Activated T-helper 1 cell treated with Interleukin-2 at 50 U/mL for 16 hours (primary cell): ENCODE measurements at places on chromosomes 1 and 21.

GRCh38 chr1:119294722-119295121, 73.9 kb upstream of the HAO2 start:
- no peak for DNase-seq

DNA sequence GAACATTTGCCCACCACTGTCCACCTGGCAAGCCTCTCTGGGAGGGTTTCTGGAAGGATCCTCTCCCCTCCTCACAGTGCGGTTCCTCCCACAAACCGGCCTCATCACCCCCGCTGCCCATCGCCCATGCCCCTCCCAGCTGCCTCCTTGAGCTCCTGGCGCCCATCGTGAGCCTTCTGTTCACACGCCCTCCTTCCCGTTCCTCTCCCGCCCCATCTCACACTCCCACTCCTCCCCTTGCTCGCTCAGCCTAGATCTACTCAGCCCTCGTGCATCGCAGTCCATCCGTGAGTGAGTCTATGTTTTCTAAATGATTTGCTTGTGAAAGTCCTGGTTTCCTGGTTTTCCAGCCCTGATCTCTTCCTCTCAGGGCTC, 119.1 kb upstream of the C1orf174 start:
- no peak for DNase-seq

DNA sequence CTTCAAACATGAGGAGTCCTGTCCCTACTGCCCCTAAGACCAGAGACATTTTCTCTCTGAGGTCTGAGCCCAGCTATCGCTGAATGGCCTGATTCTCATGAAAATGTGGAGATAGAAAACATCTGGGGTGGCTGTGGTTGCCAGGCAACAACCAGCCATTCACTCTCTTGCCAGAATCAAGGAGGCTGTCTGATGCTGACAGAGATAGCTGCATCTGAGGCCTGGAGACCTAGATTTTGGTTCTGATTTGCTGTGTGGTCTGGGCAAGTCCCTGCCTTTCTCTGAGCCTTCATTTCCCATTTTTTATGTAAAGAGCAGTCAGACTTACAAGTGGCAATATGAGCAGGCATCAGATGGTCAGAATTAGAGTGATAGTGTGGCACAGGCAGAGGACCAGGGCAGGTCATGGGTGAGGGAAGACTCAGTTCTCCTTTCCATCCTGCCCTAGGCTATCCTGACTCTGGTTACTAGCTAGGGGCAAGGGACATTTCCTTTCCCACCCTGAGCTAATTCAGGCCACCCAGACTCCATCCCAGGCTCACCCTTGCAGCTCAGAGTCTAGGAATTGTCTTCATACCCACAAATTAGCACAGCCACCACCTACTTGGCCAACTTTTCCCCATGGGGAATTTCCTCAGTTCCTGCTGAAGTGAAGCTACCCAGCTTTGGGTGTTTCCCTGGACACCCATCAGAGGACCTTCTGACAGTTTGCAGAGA, 20.0 kb upstream of the RNF19B start:
- no peak for DNase-seq

DNA sequence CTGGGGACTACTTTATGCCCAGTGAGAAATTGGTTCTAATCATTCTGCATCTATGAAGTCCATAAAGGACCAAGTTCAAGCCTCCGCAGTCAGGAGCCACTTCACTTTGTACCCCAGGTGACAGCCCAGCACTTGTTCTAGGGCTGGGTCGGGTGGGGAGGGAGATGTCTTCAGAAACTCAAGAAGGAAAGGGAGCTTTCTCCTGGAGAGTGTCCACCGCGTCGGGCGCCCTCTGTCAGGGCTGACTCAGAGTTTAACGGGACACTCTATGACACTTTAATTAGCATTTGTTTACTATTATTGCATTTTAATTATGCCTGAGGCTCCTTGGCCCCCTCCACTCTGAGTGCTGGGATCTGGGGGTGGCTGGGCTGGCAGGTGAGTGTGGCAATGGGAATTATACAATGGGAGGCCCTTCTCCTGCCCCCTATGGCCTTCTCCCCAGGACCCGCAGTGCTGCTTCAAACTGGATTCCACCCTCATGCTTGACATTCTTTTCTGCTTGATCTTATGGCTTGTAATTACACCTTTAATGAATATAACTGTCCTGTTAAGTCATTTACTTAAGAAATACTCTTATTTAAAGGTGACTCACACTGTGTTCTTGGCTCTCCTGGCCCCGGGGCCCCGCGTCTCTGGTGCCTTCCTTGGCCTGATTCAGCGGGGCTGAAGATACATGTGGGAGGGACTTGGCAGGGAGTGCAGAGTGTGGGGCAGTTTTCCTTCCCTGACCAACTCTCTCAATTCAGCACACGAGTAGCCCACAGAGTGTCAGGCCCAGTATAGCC, 136.6 kb downstream of the PLXNA2 start:
- DNase-seq, result no peak

- DNase-seq, result no peak
Measured at GRCh38 chr21:34200288-34200905, 127.0 kb downstream of the MRPS6 start.

GRCh38 chr1:211800925-211801607, 29.5 kb downstream of the LPGAT1 start:
- no peak for DNase-seq

GRCh38 chr1:240099748-240100147, 8.1 kb downstream of the FMN2 start:
- DNase-seq, result no peak

DNA sequence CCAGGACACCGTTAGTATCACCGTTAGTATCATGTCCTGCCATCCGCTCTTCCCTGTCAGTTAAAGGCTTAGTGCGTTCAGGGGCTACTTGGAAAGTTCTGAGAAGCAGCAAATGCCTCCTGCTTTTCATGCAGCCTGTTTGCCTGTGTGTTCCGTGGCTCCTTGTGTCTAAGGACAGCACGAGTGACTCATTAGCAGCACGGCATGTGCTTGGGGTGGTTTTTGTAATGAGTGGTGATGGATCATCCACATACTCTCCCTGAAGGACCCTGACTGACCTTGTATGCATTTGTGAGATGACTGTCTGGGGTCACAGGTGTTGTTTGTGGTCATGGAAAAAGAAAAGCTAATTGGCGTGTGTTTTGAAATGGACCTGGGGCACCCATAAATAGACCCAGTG, 221.9 kb downstream of the PBX1 start:
- no peak for DNase-seq

GRCh38 chr1:5099558-5099957, 445.1 kb downstream of the AJAP1 start:
- no peak for DNase-seq

DNA sequence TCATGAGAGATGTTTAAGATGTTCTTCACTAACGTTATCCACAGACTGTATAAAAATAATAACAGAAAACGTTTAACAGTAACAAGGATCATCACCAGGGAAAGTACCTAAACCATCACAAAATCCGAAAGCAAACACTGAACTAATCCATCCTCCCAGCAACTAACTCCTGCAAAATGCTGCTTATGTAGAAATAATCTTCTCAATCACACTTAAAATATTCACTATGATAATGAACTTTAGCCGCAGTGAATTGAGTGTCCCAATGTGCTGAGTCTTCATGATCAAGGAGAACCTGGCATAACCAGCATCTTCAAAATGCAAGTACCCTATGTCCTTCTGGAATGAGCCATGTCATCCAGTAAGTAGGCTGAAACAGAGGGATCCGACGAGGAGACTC, 166.1 kb downstream of the LTN1 start:
- DNase-seq, result no peak

GRCh38 chr1:83799594-83799993, 199.3 kb downstream of the TTLL7 start:
- DNase-seq, result no peak

DNA sequence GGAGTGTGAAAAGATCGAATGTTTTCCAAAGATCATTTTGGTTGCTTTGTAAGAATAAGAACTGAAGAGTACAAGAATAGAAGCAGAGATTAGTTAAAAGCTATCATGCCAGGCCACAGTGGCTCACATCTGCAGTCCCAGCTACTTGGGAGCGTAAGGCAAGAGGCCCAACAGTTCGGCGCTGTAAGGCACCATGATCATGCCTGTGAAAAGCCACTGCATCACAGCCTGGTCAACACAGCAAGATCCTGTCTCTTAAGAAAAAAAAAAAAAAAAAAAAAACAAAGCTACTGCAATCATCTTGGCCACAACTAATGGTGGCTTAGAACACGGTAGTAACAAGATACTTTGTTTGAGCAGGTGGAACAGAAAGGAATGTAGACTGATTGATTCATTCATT, 116.2 kb downstream of the EIF4G3 start:
- DNase-seq, result no peak

DNA sequence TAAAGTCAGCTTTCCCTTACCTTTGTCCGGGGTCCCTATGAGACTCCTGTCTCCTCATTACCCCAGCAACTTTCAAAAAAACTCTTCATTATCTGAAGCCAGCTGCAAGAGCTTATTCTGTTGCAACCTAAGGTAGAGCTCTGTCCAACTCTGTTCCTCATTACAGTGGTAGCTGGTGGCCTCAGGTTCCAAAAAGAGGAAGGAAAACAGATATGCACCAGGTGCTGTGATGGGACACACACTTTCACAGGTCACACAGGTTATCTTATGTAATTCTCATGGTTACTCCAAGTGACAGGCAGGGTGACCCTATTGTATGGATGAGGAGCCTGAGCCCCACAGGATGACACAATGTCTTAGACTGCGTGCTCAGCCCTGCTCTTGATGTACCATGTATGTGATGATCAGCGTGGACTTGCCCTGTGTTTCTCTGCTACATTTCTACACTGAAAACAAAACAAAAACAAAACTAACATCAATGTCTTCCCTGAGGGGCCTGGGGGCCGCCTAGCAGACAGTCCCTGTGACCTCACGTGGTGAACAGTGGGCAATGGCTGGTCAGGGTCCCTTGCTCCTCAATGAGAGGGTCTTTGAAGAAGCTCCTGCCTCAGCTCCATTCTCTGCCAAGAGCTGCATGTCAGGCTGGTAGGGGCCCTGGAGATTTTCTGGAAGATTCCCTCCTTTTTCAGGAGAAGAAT, 9.7 kb upstream of the TENT5C start:
- no peak for DNase-seq

DNA sequence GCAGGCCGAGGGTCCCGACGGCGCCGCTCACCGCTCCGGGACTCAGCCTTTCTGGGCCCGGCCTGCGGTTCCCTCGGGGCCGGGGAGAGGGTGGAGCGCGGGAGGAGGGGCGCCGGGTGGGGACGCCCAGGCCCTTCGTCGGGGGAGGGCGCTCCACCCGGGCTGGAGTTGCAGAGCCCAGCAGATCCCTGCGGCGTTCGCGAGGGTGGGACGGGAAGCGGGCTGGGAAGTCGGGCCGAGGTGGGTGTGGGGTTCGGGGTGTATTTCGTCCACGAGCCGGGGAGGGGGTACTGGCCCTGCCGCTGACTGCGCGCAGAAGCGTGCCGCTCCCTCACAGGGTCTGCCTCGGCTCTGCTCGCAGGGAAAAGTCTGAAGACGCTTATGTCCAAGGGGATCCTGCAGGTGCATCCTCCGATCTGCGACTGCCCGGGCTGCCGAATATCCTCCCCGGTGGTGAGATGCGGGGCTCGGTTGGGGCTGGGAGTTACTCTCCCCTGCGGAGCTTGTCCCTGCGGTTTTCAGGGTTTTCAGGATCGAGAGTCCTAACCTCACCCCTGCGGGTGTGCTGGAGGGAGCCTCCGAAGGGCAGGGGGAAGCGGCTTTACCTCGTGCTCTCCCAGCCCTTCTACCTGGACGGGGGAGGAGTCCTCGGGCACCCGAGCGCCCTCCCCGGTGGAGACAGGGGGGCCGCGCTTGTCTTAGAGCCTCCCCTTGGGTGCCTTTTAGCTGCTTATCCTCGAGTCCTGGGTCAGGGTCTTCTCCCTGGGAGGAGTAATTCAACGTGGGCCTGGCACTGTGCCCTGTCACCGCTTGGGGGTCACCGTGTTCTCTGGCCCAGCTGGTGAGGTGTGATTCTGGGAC, 2.1 kb downstream of the SAMD11 start:
- DNase-seq, result no peak

DNA sequence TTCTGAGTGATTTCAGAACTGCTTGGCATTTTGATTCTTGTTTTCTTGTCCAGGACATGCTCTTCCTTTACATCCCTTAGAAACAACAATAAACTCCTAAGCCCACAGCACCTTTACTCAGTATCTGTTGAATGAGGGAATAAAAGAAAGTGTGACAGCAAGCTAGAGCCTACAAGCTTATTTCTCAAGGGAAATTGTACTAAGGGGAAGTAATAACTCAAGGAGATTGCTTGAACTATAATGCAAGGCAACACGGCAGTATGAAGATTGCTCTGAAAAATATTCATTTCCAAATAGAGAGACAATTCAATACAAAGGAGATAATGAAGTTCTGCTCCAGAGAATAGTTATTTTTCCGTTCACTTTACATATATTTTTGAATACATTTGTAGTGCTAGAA, 6.5 kb downstream of the OR6P1 start:
- DNase-seq, result no peak

GRCh38 chr1:171251042-171251951, 3.0 kb downstream of the FMO1 start:
- DNase-seq, result no peak

- DNase-seq, result no peak
Measured at GRCh38 chr1:1336446-1336845, 5.4 kb downstream of the TAS1R3 start.

DNA sequence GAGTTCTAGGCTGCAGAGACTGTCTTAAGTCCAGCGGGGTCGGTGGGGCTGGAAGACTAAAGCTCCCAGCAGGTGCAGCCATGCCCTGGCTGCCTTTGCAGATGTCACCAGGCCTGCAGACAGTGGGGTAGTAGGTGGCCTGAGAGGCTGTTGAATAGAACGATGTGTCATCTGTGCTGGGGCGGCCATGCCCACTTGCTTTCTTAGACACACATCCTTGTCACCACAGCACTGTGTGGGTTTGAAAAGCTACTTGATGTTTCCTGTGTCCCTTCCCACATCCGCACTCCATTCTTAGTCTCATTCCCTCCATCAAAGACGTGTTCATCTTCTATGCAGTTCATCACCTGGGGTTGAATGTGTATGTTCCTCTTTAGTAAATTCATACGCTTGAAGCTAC, 184.5 kb upstream of the TMEM51 start:
- DNase-seq, result no peak

- DNase-seq, result no peak
Measured at GRCh38 chr1:914131-914890, 9.4 kb upstream of the SAMD11 start.

DNA sequence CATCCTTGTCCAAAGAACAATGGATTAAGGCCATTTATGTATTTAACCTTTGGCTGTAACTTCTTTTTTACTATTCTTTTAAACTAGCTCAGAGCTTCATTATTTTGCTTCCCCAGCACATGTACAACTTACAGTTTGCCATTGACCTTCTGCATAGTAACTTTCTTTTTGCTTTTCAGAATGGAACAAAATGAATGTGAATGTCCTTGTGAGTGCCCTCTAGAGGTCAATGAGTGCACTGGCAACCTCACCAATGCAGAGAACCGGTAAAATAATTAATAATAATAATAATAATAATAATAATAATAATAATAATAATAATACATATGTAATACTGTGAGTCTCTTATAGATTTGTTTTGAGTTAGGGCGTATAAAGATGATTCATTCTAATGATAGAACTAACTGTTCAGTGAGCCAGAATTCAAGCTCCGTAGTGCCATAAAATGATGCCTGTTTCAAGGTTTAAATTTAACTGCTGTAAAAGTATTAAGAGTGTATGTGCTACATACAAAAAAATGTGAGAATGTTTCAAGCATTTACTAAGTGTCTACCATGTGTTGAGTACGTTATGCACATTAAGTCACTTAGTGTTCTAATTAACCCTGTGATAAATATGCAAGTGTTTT, 69.0 kb upstream of the RAVER2 start:
- DNase-seq, result no peak
